ENCODE measurements at places on chromosomes 7 and 10.

DNA sequence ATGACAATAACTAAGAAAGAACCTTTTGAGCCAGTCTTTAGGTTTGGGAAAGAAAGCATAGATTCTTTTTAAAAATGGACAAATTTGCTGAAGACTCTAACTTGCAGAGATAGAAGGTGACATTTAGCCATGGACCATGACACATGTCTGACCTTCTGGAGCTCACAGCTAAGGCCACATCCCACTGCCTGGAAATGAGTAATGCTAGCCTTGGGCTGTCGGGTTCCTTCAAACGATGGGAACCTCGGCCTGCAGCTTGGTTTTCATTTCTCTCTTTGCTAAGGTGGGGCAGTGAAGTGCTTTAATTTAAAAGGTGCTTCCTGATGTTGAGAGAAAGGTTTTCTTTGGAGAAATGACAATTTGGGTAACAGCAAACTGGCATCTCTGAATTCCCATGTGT, 223.2 kb downstream of the FANK1 start:
- no peak for DNase-seq

- no peak for DNase-seq
Observed at GRCh38 chr10:113534423-113534822, 18.4 kb upstream of the HABP2 start.

- no peak for DNase-seq
Observed at GRCh38 chr7:50584793-50585408, 19.7 kb upstream of the DDC start.

DNA sequence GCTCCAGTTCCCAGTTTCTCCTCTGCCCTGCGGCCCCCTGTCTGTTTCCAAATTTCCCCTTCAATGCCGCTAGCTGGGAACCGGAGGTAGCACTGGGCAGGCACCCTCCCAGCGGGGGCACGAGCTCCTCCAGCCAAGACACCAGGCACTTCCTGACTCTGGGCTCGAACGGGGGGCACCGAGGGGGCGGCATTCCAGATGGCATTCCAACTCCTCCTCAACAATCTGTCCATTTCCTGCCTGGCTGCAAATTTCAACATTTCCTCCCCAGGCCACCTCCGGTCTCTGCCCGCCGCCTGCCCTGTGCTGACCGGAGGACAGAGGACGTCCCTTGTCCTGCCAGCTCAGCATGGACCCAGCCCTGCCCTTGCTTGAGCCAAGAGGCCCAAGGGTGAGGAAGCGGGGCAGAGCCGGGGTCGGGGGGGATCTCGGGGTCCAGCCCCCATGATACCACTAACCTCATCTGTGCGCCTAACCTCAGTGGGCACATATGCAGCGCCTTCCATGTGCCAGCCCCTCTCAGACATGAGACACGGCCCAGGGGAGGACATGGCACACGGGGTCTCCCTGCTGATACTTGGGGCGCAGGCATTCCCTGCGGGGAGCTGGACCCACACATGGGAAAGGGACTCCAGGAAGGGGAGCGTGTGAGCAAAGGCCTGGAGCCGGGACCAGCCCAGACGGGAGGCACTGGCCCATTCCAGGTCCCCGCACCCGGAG, 58.0 kb downstream of the PDGFA start:
- DNase-seq, result no peak

DNA sequence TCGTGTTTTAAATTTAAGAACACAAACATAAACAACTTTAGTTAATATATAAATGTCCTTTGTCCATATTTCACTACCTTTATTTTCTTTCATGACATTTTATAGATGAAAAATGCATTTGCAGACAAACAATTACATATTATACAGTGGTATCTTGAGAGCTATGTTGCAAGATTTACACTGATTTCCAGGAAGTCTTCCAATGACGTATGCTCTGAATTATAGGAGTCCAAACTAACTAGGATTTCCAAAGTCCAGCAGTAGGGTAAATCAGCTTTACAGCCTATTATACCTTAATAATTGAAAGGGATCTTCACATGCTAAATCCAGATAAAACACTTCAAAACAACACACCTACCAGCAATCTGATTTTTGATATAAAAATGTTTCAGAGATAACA, 69.4 kb downstream of the HYCC1 start:
- DNase-seq, result no peak

- no peak for DNase-seq
Observed at GRCh38 chr7:121083790-121084251, 95.3 kb downstream of the CPED1 start.

DNA sequence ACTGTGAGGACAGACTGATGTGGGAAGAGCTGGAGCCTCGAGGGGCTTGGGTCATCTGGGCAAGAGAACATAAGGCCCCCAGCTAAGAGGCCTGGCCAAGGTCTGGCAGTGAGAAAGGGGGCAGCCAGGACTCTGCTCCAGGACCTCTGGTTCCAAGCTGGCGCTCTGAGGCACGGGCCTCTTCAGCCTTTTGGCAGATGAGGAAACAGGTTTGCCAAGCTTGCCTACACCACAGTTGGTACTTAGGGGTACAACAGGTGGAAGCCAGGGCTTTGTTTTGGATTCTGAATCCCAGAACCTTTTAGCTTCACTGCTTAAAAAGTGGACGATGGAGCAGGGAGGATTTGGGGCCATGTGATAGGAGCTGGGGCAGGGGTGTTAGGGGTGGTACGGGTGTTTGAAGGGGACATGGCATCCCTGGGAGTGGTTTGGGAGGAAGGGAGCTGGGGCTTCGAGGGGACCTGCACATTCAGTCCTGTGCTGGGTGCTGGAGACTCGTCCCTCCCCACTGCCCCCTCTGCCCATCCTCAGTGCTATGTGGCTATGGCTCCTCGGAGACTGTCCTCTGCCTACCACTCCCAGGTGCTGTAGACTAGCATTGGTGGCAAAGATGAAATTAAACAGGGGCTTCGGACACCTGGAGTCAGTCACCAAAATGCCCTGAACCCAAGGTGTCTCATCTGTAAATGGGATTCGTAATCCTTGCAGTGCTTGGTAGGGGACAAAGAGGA, 30.3 kb downstream of the ZNF775 start:
- DNase-seq, result no peak

GRCh38 chr10:117188371-117188770, 8.9 kb upstream of the KCNK18 start:
- DNase-seq, result no peak

GRCh38 chr10:61653699-61654098, 9.0 kb upstream of the CABCOCO1 start:
- no peak for DNase-seq

DNA sequence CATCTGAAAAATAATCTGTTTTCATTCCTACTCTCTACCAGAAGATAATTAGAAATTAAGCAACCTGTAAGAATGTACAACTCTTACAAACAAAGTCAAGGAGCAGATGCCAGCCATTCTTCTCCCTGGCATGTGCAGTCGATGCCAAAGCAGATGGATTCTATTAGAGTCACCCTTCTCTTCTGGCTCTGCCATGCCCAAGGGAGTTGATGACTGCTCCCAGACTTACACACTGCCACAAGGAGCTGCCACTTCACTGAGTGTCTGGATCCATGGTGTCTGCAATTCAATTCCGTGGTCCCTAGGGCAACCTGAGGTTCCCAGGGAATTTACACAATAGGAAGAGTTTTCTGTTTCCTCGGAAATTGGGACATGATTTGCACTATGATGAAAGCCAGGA, 89.1 kb upstream of the IFRD1 start:
- DNase-seq, result no peak

DNA sequence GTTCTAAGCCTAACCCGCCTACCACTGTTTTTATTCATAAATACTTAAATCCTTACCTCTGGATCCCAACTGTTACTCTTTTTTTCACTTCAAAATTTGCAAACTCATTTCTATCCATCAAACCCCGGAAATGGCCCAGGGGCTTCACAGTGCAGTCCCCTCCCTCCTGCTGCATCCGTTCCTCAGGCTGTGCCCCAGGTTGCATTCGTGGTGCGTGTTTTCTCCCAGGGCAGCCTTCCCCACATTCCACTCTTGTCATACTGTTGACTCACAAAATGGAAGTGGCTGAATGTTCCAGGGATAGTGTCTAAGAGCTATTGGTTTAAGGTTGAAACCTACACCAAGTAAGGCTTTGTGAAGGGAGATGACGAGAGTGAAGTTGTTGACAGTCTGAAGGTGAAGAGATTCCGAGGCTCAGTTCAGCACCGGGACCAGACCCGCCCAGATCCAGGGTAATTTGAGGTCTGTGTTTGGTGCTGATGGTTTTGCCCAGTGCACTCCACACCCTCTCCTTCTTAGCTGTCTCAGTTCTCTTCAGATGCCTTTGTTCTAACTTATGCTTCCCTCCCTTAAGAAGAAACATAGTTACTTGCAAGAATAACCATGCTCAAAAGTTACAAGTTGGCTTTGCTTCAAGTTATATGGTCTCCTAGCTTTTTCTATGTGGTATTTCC, 7.7 kb downstream of the INSIG1 start:
- no peak for DNase-seq

- no peak for DNase-seq
Observed at GRCh38 chr7:28298870-28299518, 113.3 kb upstream of the CREB5 start.

DNA sequence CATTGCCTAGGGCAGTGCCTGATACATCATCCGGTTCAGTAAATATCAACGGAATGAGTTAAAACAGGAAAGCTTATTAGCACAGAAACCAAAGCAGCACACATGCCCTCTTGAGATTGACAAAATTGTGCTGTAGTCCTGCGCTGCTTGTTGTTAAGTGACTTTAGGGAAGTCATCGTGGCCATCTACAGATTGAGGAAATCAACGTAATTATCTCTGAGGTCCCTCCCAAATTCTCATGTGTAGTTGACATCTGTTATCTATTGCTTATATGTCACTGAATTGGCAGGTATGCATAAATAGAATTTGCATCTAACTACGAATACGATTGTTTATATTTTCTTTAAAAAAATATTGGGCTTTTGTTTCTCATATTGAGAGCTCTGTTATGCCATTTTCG, 3.5 kb upstream of the GNB2 start:
- DNase-seq, result no peak

DNA sequence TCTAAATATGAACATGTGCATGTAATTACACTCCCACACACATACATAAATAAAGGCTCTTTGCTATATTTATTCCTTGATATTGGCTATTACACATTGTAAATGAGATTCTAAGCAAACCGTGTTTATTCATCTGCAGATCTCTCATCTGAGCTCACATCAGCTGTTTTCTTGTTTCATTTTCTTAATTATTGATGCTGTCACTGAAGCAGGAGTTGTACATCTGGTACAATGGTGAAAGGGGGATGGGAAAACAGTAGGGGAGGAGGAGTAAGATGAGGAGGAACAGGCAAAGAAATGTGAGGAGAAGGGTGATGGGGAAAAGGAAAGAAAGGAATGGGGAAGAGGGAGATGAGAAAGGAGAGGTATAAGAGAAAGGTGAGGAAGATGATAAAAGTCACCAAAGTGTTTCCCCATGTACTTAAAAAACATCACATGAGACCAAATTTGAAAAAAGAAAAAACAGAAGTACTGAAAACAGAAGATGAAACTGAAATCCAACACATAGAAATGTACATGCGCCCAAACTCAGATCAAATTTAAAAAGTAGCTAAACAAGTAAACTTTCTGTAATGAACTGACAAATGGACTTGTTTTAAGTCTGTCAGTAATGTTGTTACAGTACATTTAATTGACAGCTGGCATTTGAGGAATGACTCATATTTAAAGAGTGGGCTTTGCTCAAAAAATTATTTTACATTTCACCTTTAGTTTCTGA, 472.2 kb downstream of the ARL4A start:
- no peak for DNase-seq

DNA sequence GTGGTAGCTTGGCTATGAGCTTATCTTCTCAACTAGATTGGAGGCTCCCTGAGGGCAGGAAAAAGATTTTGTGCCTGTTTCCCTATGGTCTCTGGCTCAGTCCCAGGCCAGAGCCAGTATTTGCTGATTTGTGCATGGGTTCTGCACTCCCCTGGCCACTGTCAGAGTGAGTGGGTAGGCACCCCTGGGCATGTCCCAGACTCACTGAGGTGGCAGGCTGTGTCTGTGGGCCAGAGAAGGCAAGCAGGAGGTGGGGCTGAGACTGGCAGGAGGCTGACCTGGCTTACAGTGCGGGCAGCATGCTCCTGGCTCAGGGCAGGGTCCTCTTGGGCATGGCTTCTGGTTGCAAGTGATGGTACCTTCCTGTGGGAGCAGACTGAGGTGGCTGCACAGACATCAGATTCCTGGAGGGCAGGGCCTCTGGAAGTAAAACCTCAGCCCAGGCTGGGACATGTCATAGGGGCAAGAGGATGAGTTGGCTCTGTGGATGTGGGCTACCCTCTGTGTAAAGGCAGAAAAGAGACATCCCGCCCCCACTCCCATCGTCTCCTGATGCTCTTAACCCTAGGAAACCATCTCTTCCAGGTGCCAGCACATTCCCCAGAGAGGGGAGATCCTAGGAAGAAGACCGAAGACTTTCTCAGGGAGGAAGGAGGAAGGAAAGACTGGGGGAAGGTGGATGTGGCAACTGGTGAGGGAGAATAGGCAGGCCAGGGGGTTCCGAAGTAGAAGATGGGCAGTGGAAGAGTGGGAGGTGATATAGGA, 4.3 kb downstream of the KCP start:
- DNase-seq, result no peak

GRCh38 chr10:131846240-131847101, 54.3 kb upstream of the PPP2R2D start:
- DNase-seq, result no peak

DNA sequence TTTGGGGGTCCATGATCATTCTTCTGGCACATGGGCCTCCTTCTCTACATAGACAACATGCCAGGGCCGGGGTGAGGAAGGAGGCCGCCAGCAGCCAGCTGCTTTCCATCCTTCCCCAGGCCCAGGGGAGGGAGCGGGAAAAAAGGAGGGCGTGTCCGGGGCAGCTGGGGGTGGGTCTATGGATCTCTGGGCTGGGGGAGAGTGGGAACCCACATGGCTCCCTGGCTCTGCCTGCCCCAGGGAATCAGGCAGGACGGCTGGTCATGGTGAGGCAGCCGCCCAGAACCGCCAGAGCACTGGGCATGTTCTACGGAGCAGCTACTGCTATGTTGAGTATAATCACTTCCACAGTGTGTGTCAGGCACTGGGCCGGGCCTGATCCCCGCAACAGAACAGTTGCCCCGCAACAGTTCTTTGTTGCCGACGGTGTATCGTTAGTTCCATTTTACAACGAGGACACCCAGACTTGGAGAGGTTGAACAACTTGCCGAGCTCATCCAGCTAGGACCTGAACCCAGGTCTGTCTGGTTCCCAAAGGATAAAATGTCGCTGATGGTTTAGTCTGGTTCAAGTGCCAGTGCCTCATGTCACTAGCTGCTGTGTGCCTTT, 6.4 kb upstream of the IRF5 start:
- DNase-seq, result no peak

- DNase-seq, result no peak
Observed at GRCh38 chr10:61964059-61964709, 62.7 kb downstream of the ARID5B start.

DNA sequence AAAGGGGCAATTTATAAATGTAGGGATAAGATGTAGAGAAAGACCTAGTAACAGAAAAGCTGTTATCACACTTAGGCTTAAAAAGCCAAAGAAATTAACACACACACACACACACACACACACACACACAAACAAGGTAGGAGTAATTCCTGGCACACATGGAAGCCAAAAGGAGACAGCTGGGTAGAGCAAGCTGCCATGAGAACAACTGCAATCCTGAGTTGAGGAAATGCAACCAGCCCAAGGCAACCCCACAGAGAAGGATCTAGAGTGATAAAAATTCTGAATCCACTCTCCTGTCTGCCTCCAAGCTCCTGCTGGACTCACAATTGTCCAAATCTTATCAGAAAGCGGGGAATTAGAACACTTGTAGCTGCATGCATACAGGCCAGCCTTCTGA, 229.1 kb upstream of the DGKB start:
- DNase-seq, result no peak

- no peak for DNase-seq
Observed at GRCh38 chr7:95646350-95646749, 50.0 kb upstream of the PDK4 start.

GRCh38 chr7:83782628-83783027, 133.7 kb upstream of the SEMA3E start:
- no peak for DNase-seq
